ENCODE measurements at places on chromosomes 6 and 20.

DNA sequence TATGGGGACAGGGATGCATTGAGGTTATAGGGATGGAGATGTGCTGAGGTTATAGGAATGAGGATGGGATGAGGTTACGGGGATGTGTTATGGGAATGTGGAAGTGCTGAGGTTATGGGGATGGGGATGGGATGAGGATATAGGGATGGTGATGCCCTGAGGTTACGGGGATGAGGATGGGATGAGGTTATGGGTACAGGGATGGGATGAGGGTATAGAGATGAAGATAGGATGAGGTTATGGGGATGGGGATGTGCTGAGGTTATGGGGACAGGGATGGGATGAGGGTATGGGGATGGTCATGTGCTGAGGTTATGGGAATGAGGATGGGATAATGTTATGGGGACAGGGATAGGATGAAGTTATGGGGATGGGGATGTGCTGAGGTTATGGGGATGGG, 542.8 kb downstream of the CDH26 start:
- DNase-seq: no peak

- no peak for DNase-seq
Observed at GRCh38 chr20:8657664-8658063, 411.2 kb upstream of the PLCB4 start.

DNA sequence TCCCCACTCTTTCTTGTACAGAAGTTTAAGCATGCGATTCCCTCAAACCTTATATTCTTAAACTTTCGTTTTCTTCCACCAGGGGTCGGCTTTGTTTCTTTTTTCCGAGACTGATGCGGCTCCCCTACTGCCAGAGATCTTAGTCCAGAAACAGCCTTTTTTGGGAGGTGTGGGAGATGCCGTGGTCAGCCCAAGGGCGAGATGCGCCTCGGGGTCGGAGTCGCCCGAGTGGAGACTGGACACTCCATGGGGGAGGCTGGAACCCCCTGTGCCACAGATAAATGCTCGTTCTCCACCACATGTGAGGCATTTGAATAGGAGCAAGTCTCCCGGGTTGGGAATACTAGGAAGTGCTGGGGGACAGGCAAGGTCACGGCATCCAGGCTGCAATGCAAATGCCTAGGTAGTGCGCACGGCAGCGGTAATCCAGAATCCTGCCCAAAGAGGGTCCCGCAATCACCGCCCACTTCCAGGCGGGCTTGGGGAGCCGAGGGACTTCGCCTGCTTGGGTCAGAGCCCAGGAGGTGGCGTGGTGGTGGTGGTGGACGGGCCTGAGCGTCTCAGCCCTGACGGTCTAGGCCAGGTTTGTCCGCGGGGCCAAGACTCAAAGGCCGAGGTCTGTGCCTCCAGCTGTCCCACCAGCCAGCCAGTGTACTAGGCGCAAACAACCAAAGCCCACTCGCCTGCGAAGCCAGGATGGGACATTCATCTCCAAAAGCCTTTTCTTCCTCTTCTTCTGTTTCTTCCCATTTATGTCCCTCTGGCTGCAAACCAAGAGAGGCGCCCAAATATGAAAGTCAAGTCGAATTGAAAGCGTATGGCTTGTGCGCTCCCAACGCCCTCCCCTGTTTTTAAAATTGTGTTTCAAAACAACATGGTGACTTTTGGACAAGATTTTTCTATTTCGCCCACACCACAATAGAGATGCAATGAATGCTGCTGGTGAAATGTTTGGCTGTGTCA, 39.3 kb upstream of the OSTM1 start:
- no peak for DNase-seq

- no peak for DNase-seq
Observed at GRCh38 chr6:3409699-3410384, 47.0 kb downstream of the SLC22A23 start.

DNA sequence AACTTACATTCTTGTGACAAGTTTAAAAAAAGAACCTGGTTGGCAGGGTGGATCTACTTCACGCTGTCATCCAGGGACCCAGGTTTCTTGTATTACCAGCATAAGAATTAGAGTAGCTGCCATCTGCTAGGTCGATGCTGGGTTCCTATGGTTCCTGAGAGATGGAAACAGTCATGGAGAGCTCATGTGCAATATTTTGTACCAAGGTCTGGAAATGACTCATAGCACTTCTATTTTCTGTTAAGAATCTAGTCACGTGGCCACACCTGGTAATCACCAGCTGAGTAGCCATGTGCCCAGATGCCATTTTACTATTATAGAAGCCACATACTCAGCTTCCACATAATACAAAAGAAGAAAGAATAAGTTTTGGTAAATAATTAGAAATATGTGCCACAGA, 171.3 kb downstream of the CD83 start:
- DNase-seq: no peak

DNA sequence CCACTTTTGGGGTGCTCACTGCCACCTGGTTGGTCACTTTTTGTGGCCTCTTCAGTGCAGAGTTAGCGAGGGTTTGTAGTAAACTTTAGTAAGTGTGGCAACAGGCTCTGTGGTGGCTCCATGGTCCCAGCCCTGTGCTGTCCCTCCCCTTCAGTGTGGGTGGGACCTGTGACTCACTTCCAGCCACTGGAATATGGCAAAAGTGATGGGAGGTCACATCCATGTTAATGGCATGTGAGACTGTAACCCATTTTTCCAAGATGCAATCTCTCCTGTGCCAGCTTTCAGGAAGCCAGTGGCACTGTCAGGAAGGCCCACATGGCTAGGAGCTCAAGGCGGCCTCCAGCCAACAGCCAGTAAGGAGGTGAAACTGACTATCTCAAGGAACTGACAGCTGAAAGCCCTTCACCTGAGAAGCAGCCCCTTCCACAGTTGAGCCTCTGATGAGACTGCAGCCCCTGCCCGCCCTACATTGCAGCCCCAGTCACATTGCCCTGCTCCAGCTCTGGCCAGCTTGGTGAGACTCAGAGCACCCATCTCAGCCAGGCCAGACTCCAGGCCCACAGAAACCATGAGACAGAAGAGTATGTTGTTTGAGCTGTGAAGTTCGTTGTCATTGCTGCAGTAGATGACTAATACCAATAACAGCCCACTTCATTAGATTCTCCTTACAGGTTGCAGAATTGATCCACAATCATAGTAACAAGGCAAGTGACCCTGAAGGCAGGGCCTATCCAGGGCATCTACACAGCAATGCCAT, 13.1 kb upstream of the CST7 start:
- DNase-seq: no peak

DNA sequence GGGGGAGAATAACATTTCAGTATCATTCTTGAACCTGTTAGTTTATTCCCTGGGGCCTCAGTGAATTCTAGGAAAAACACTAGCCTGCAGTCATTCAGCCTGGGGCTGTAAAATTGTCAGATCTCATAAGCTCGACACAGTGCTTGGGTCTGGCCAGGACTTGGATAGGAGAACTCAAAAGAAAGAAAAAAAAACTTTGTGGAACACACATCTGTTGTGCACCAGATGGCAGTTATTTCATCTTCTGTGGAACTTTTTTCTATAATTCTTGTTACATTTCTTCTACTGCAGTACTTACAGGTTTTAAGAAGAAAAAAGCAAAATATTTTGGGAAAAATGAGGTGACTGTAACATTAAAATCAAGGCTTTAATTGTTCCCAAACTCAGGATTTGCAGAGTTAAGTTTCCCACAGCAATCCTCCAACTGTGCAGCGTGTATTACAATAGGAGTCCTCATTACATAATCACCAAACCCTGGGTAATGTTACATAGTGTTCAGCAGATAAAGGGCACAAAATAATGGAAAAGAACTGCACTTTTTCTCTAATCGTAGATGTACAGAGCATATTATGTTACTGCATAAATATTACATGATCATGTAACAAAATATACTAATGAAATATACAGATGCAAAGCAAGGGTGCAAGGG, 531.1 kb upstream of the CITED2 start:
- DNase-seq: no peak

- DNase-seq: no peak
Observed at GRCh38 chr20:52481443-52481842, 289.9 kb upstream of the ZFP64 start.

DNA sequence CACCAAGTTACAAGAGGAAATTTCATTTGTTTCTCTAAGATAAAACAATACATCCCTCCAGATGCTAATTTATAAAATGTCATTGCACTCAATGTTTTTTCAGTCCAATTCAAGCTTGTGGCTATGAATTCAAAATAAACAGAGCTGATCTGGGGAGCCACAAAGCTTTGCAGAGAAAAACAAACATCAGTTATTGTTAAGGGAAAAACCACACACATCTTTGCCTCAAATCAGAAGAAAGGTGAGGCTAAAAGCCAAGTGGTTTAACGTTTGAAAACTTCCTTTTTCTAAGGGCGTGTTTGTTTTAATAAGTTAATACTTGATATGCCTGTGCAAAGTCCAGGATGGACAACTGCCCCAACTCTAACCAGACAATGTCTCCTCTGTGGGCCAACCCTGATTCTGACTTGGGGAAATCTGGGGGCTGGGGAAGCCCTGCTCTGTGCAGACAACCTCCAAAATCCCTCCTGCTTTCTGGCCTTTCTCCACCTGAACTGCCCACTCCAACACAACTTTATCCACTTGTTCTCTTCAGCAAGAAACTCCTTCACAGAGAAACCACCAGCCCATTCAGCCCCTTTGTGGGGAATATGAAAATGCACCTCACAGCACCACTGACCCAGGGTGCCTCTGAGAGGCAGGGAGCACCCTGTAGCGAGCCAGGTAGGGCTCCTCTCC, 44.6 kb upstream of the NT5E start:
- DNase-seq: no peak

DNA sequence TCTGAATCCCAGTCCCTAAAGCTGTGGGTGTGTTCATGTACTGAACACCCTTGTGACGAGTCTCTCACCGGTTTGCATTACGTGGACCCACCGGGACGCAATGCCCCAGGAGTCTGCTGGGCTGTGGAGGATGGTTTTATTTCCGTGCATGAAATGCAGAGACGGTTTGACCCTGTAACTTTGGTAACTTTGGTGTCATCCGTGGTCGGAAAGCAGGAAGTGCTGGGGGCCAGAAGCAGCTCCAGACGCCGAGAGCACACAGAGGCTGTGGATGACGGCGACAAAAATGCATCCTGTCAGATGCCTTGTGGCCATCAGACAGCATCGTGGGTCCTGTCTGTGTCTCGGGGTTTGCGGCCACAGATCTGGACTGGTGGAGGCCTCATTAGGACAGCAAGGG, 7.2 kb downstream of the BHLHE23 start:
- no peak for DNase-seq

DNA sequence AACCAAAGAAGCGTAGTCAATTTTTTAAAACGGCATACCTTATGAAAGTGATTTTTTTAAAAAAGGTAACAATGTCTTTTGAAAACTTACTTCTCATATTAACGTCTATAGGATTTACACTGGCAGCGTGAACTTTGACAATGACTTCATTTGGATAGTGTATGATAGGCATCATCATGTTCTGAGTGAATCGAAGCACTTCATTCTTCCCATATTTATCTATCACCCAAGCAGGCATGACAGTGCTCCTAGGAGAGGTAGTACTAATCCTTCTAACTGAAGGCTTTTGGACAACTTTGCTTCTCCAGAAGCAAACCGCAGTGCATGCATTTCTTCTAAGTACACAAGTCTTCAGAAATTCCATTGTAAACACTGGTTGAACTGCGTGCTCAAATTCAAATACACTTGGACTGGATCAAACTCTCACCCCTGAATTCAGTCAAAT, 618 bp downstream of the RTN4IP1 start:
- DNase-seq: no peak

- no peak for DNase-seq
Observed at GRCh38 chr6:157850030-157850429, 27.0 kb downstream of the SNX9 start.

DNA sequence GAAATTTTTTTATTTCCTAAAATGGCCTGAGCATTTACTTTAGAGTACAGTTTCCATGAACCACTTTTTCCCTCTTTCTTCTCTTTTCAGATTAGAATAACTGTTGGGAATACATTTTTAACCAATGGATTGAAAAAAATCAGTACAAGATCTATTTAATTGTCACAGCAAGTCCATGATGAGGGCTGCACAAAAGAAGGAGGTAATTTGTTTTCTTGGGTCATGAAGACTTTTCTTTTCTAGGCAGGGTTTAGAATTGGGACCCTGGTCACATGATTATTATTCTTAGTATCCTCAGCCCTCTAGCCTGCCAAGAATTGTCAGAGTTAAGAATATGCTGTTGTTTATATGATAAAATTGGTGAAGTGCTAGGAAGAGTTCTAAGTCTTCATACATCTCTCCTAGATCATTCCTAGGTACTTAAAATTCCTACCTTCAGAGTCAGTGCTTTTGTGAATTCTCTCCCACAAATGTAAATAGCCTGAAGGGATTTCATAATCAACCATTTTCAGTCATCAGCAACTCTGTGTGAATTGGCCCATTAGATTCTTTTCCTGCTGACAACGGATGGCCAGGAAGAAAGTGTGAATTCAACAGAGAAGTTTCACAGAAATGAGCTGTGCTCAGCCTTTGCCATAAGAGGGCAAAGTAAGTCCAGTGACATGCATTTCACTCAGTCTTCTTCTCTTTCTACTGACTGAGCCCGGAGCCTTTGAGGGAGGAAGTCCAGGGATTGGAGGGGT, 32.4 kb upstream of the TPBG start:
- no peak for DNase-seq

DNA sequence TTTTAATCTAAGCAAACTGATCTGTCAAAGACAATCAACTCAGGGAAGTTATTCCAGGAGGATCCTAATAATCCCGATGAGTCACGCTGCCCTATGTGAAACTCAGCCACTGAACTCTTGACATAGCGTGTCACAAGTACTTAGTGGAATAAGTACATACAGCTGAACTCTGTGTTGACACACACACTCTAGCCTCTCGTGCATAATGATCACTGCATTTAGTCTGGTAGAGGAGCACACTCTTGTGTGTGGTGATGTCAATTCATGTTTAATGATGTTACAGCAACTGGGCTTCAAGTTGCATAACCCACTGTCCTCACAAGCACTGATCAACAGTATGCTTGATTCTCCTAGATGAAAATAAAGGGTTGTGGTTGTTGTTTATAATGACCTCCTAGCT, 148.3 kb downstream of the HACE1 start:
- DNase-seq: no peak

DNA sequence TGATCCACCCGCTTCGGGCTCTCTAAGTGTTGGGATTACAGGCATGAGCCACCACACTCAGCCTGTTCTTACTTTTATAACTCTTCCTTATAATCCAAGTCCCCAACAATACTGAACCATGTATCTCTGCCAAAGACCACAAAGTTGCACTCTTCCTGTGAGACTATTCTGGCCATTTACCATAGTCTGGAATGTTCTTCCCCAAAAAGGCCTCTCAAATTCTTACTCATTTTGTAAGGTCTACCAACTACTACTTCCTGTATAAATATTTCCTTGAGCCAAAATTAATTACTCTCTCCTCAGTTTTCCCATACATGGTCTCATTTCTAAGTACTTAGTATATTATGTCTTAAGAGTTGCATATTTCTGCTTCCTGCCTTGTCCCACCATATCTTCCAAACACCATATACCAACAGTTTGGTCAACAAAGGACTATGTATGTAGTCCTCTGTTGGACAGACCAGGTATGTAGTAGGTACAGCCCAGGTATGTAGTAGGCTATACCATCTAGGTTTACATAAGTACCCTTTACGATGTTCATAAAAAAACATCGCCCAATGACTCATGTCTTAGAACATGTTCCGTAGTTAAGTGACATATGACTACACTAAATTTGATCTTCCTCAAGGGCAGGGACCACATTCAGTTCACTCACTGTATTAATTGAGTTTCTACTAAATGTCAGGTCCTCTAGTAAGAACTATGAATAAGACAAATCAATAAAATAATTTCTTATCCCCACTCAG, 22.0 kb downstream of the RANBP9 start:
- DNase-seq: no peak

Data from T-helper 2 cell (primary cell).